ENCODE measurements at places on chromosomes 2 and 18.
A peak's percentile ranks its signal among the peaks of the same experiment; 100 is the strongest.

- DNase-seq, result no peak
Observed at GRCh38 chr18:55337908-55338521, 250.0 kb downstream of the TCF4 start.

GRCh38 chr18:69865776-69866175 lies 81.9 kb downstream of the CD226 start:
- no peak for DNase-seq

GRCh38 chr2:176079831-176080539 lies 3.8 kb downstream of the EVX2 start:
- no peak for DNase-seq

GRCh38 chr2:69169655-69170389 lies 156.8 kb downstream of the ANTXR1 start:
- no peak for DNase-seq

DNA sequence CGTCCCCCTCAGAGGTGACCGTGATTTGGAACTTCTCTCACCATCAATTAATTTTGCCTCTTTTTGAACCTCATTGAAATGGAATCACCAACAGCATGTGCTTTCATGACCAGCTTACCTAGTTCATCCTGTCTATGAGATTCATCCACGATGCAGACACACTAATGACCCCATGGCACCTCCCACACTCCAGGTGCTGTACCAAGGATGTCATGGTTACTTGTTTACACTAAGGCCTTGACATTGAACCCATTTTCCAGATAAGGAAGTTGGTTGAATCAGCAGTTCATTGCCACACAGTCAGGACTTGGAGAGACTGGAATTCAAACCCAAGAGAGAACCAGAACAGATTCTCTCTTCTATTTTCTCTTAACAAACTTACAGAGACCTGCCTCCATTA lies 139.0 kb downstream of the ZFP36L2 start:
- DNase-seq, result no peak

DNA sequence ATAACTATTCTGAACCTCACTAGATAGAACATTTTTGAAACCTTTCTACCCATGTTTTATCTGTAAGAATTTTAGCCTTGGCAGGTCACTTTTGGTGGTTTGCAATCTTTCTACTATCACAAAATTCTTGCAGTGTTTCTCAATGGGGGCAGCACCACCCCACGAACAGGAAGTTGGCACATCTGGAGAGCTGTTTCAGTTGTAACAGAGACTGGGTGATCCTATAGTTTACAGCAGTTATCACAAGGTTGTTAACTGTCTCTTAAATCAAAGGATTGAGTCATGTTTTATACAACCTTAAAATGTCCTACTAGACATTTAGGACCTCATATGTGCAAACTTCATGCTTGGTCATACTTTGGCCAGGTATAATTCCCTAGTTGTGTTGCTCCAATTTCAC lies 829.2 kb downstream of the ERBB4 start:
- no peak for DNase-seq

DNA sequence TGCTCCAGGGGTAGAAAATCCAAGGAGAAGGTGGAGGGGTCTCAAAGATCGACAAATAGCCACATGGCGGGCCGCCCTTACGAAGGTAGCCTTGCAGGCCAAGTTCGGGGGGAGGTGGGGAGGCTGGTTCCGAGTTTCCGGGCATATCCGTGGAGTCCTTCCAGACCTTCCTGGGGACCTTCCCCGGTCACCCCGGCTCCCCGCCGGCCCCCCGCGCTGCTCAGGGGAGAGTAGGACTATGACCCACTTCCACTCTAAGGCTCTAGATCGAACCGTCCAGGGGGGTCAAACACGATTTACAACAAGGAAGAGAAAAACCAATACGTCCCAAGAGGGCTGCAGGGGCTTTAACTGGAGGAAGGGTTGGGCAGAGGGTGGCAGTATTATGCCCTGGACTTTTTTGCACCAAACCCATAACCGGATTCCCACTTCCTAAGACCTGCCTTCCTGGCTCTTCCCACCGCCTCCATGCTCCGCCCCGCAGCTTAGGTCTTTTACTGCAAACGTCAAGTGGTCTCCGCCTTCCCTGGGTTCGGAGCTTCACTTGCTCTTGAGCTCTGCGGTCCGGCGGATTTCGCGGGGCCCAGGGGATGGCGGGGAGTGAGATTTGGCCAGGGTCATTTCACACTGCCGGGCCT lies 779 bp upstream of the LYPD6 start:
- DNase-seq, result peak; percentile 39

GRCh38 chr2:235833971-235834620 lies 334.1 kb downstream of the GBX2 start:
- no peak for DNase-seq

- peak; percentile 58 for DNase-seq
Observed at GRCh38 chr18:13381944-13382365, 163.4 kb downstream of the LDLRAD4 start.

- DNase-seq, result no peak
Observed at GRCh38 chr2:145744541-145745386, 1224.8 kb upstream of the ZEB2 start.

- no peak for DNase-seq
Observed at GRCh38 chr2:15826273-15826717, 114.1 kb upstream of the MYCN start.

- DNase-seq, result no peak
Observed at GRCh38 chr2:148814143-148814859, 60.7 kb upstream of the KIF5C start.

GRCh38 chr18:78782951-78783563 lies 196.6 kb upstream of the SALL3 start:
- DNase-seq, result no peak

DNA sequence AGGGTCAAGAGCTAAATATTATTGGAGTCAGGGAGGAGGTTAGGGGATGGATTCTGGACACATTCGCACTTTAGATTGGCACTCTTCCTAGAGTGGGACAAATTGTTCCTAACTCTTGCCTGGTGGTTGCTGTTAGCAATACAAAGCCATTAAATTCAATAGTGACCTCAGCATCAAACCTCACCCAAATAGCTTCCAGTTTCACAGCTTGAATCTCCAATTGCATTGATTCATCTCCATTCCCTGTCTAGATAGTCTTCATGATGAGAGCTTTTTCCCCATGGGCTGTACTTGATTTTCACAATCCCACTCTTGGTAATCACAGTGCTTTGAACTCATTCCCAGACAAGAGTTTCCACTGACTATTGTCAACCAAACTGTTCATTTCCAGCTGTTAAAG lies 585.9 kb upstream of the SYT4 start:
- DNase-seq, result no peak

GRCh38 chr18:69981948-69982347 lies 34.3 kb upstream of the CD226 start:
- DNase-seq, result no peak

DNA sequence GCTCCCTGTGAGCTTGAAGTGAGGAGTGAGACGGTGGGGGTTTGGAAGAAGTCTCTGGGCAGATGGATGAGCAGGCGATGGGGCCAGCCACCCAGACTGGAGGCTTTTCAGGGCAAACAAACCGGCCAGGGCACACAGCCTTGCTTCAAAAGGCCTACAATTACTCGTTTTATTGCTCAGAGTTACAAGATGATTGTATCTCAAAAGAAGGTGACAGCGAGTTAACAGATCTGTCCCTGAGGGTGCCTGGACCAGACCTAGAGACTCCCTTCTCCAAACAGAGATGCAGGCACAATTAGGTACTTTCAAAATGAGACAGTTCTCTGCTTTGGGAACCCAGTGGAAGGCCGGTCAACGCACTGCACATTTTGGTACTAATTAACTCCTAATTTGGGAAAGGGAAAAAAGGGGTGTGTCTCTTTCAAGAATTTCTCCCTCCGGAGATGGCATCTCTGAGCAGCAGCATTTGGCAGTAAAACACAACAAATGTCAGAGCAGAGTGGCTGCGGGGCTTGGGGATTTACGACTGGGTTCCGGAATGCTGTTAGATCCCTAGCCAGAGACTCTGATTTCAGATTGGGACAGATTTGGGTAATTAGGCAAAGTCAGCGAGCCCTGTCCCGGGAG lies 226.7 kb downstream of the TTC32 start:
- no peak for DNase-seq

DNA sequence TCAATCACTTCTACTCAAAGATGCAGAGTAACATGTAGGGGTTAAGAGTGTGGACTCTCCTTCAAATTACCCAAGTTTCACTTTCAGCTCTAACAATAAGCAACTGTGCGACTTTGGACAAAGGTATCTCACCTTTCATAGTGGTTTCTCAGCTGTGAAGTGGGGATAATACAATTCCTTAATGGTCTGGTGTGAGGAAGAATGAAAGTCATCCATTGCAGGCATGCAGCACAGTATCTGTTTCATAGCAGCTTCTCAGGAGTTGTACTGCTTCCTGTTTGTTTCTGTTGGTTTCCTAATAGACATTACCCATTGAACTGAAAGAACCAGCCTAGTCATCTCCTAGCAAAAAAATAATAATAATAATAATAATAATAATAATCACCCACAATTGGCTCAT lies 74.4 kb downstream of the DDX18 start:
- no peak for DNase-seq

DNA sequence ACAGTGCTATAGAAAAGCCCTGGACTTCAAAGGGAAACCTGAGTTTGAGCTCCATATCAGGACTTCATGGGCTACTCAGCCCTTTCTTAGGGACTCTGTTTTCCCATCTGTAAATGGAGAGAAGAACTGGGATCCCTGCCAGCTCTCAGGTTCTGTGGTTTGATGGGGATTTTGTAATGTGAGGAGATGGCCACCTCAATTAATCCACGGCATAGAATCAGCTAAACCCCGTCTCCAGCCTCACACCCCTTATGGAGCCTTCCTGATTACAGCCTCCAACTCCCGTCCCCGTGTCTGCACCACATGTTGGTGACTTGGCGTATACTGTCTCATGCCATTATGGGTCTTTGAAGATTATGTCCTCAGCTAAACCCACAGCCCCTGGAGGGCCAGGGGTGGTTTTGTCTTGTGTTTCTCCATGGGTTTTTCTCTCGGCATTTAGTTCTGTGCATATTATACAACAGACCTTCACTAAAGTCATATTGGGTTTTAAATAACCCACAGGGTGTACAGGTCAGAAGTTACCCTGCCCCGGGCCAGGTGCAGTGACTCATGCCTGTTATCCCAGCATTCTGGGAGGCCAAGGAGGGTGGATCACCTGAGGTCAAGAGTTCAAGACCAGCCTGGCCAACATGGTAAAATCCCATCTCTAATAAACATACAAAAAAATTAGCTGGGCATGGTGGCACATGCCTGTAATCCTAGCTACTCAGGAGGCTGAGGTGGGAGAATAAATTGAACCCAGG lies 63.8 kb upstream of the PPP1CB start:
- DNase-seq, result no peak

DNA sequence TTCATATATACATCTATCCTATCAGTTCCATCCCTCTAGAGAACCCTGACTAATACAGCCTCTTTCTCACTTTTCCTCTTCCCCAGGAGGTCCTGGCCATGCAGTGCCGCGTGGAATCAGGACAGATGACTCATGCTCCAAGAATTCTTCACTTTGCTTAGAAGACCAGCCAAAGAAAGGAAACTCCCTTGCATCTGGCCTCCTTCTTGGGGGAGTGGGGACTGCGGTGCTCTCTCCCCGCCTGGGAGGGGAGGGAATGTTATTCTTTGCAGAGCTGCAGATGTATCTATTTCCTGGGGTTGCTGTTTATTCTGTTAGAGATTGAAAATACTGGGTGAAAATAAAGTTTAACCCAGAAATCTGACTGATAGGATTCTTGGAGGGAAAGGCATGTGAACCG lies 111.5 kb upstream of the SH3BP4 start:
- no peak for DNase-seq

GRCh38 chr18:34990597-34990996 lies 50.6 kb upstream of the MAPRE2 start:
- no peak for DNase-seq

DNA sequence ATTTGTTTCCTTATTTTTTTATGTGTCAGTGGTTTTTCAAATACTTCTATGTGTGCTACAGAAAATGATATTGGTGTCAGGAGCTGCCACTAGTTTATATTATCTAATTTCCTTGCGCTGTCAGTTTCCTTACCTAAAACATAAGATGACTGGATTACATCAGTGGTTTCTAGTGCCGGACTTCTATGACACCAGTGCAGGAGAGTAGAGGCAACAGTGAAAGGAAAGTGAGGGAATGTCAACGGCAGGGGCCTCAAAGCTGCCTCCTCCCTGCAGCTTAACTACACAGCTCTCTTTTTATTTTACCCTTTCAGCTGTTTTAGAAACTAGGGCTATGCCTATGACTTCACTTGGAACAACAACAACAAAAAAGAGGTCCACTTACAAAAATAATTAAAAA lies 6.5 kb downstream of the ERBB4 start:
- DNase-seq, result no peak

GRCh38 chr2:164593541-164593940 lies 27.7 kb downstream of the GRB14 start:
- DNase-seq, result no peak

GRCh38 chr18:10437837-10438236 lies 16.6 kb upstream of the APCDD1 start:
- DNase-seq, result no peak

DNA sequence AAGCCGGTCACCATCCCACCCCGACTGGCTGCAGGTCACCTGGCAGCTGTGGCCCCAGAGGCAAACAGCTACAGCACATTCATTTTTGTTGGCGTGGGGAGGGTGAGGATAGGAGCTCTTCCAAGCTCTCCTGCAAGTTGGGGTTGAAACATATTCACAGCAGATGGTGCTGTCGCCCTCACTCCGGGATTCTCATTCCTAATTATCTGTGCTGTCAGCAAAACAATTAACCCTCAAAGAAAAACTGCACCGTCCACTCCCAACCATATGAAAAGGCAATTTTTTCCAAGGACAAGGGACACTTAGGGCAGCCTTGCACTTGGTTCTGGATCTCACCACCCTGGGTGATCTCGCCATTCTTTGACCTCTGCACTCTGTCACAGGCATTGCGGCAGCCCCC lies 68.6 kb downstream of the ZBTB7C start:
- peak; percentile 75 for DNase-seq

- DNase-seq, result no peak
Observed at GRCh38 chr2:50831676-50832075, 200.3 kb downstream of the NRXN1 start.

- DNase-seq, result no peak
Observed at GRCh38 chr18:50654211-50654610, 94.3 kb downstream of the MAPK4 start.

DNA sequence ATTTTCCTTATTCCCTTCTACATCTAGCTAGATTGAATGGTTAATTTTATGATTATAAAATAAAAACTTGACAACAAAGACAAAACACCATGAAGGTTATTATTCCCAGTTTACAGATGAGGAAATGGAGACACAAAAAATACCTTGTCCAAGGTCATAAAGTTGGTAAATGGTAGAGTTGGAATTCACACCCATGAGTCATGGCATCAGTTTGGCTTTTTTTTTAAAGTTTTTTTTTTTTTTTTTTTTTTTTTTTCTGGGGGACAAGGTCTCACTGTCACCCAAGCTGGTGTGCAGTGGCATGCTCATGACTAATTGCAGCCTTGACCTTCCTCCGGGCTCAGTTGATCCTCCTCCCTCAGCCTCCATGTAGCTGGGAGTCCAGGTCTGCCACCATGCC lies 70.0 kb downstream of the MTX2 start:
- DNase-seq, result no peak

DNA sequence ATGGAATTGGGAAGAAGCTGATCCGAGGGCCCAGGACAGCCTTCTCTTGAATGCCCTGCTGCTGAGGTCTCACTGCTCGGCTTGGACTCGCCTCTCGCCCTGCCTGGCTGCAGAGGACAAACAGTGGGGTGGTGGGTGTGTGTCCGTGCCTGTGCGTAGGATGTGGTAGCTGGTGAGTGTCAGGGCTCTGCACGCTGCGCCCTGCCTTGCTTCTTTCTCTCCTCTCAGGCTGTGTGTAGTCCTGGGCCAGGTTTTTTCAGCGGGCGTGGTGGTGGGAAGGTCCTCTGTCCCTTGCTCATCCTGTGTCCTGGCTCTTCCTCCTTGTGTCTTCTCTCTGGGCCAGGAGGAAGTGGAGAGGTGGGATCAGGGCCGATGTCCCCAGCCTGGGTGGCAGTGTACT lies 44.8 kb downstream of the RRM2 start:
- no peak for DNase-seq
